ENCODE measurements at places on chromosomes 1 and 21.

GRCh38 chr1:227774821-227775661 is 39.8 kb downstream of the SNAP47 start:
- no peak for DNase-seq

DNA sequence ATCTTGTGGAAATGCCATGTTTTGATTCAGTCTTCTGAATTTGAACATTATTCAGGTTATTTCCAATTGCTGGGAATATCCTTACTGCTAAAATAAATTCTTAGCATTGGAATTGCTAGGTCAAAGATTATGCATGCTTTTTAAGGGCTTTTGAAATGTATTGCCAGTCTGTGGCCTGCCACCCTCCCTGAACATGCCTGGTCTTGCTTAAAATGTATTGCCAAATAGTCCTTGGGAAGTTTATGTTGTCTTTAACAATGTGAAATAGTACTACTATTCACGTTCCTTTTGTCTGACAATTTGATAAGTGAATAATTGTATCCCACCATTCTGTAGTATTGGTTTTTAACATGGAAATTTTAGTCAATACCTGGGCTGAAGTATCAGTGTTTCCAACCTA is 13.6 kb downstream of the TARDBP start:
- DNase-seq: no peak

DNA sequence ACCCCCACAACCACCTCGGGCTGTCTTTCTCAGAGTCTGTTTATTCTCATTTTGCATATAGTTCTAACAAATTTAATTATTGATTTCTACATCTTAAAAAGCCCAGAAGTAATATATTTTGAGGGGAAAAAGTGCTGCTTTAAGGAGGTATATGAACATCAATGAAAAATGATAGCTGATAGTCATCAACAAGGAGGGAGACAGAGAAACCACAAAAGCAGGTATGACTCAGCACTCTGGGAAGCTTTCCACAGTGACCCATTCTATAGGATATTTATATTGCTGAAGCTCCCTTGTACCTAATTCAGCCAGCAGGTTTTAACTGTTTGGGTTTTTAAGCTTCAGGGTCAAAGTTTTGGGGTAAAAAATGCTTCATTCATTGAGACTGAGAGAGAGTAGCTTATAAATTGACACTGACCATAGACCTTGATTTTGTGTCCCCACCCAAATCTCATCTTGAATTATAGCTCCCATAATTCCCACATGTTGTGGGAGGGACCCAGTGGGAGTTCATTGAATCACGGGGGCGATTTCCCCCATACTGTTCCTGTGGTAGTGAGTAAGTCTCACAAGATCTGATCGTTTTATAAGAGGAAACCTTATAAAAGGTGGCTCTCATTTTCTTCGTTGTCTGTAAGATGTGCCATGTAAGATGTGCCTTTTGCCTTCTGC is 27.4 kb downstream of the VANGL1 start:
- DNase-seq: no peak

GRCh38 chr1:91669584-91670350 is 169.1 kb downstream of the CDC7 start:
- DNase-seq: no peak

- DNase-seq: no peak
Observed at GRCh38 chr1:10105484-10105883, 72.7 kb downstream of the UBE4B start.

DNA sequence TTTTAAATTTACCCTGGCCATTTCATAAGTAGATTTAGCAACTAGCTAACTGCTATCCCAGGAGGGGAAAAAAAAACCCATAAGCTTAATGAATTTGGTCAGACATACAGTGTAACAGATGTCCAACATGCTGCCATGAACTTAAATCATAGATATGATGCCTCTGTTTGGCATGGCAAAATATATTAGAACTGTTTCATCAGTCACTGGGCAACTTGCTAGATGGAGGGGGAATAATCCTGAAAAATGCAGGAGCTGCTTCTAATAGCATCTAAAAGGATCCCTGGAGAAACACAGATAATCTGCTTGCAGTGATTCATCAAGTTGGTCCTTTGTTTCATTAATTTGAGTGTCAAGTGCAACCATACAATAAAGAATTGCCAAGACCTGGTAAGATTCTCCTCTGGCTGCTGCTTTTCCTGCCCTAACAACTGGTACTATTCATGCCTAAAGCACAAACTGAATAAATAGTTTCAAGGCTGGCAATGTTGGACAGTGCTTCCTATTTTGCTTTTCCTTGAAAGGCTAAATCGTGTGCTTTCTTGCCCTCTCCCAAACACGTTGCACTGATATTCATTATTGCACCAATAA is 1.5 kb upstream of the ST6GALNAC5 start:
- no peak for DNase-seq

GRCh38 chr1:224639426-224639975 is 23.4 kb downstream of the CNIH3 start:
- no peak for DNase-seq

GRCh38 chr1:202034683-202035462 is 24.5 kb downstream of the ELF3 start:
- DNase-seq: no peak

DNA sequence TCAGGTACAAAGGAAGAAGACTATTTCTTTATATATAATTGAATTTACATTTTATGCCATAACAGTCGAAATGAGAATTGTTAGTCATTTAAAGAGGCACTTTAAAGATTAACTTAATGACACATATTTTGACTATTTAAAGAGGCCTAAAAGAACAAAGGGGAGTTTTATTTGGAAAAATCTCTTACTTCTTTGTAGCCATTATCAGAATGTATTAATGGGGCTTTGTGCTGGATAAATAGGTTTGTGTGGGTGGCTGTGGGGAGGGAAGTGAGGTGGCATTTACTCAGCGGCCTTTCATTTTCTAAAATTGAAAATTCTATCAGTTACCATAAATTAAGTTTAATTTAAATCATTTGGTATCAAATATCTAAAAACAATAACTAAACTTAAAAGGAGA is 462.2 kb upstream of the CXADR start:
- no peak for DNase-seq

DNA sequence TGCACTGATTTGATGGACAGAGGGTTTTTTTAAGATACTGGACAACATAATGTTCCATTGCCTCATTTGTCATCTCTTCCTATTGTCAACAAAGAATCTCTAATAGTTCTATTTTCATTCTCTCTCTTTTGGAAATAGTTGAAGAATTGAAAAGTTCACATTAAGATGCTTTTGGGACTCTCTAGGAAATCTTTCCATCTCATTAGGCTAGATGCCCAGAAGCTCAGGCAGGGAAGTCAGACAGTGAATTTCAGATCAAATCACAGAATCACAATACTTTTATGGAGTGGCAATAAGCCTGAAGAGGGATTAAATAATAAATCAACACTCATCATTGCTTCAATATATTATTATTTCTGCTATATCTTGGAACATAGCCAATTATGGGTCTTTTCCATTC is 29.2 kb downstream of the NEGR1 start:
- DNase-seq: no peak

- DNase-seq: no peak
Observed at GRCh38 chr1:101005871-101006270, 19.7 kb downstream of the DPH5 start.

DNA sequence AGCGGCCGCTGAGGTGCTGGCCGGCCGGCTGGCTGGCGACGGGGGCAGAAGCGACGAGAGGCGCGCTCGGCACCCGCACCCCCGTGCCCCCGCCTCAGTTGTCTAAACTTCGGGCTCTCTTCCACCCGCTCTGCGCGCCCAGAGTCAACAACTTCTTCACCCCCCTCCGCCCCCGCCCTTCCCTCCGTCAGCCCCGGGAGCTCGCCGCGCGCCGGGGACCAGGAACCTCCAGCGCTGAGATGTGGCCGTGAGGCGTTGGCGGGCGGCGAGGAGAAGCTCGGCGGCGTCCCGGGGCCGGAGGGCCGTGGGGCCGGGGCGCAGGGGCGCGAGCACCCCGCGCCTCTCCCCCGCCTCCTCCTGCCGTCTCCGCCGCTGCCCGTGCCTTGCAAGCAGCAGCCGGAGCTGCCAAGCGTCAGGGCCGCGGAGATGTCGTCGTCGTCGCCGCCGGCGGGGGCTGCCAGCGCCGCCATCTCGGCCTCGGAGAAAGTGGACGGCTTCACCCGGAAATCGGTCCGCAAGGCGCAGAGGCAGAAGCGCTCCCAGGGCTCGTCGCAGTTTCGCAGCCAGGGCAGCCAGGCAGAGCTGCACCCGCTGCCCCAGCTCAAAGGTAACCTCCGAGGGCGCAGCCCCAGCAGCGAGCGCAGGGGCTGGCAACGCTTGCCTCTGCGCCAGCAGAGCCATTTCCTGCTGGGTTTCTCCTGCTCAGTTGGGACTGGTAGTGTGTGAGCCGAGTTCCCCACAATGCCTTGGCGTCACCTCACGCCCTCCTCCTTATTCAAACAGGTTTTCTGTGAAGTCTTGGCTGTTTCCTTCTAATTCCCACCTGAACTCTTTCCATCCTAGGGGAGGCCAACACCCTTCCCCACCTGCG is 710 bp downstream of the PPP2R5A start:
- peak; percentile 60 for DNase-seq

DNA sequence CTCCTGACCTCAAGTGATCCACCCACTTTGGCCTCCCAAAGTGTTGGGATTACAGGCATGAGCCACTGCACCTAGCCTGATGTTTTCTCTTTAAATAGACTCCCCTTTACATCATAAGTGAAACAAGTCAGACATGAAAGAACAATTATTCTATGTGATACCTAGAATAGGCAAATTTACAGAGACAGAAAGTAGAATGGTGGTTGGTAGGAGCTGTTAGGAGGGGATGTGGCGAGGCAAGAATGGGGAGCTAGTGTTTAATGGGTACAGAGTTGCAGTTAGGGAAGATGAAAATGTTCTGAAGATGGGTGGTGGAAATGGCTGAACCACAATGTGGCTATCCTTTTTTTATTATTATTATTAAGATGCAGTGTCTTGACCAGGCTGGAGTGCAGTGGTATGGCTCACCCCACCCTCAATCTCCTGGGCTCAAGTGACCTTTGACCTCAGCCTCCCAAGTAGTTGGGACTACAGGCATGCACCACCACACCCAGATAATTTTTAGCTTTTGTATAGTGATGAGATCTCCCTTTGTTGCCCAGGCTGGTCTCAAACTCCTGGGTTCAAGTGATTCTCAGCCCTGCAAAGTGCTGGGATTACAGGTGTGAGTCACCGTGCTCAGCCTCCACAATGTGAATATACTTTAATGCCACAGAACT is 28.4 kb downstream of the ELF3 start:
- DNase-seq: no peak

- no peak for DNase-seq
Observed at GRCh38 chr1:221141096-221141495, 261.9 kb downstream of the HLX start.

DNA sequence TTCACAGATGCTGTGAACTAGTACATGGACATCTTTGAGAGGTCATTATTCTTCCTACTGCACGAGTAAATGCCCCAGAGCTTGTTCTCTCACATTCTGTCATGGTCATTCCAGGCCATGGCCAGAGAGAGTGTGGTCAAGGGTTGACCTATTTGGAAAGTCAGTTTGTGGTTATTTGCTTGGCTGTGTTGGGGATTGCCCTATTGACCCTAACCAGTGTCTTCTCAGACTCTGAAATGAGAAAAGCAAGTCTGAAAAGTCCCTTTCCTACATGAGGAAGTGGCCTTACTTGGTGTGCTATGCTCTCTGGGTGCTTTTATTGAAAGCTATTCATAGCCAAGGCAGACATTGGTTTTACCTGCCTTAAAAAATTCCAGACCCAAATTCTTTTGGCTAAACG is 26.6 kb downstream of the CLIC6 start:
- no peak for DNase-seq

DNA sequence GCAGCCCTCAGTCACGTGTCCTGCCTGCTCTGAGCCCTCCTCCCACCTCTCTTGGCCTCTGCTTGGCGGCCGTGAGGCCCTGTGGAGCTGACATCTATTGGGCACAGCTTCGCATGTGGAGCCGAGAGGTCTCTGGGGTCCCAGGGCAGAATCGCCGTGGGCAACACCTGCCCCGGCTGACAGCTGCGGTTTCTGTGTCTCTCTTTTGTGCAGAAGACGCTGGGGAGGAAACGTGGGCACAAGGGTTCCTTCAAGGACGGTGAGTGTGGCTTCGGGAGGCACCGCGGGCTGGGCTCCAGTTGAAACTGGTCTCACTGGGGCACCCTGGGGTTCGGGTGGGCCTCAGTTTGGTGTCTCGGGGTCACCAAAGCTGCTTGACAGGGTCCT is 11.5 kb downstream of the ARHGEF16 start:
- DNase-seq: no peak

DNA sequence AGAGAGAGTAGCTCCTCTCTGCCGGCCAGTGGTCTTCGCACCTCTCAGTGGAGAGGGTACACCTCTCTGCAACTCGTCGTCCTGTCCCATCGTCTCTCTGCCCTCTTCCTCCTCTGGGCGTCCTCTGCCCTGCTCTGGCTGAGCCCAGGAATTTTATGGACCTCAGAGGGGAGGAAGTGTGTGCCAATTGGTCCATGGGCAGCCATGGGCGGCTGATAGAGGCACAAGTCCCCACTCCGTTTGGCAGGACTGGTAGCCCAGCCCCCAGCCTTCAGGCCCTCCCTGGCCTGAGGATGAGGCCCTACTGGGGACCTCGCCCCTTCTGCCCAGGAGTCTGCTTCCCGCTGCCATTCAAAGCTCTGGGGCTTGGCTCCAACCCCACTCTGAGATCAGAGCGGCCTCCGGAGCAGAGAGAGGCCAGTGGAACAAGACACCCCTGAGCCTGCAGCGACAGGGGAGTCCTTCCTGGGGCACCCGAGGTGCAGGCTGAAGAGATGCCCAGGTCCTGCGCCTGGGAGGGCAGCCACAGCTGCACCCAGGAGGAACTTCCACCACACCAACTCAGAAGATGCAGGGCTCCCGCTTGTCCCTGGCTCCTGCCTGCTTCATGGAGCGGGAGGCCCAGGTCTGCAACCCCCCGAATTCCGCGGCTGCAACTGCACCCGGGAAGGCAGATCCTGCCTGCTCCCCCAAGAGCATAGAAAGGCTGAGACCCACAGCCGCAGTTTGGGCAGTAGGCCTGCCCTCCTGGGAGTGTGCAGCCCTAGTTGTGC is 659.9 kb downstream of the KCNT2 start:
- DNase-seq: no peak

- DNase-seq: no peak
Observed at GRCh38 chr1:101139821-101140718, 96.7 kb upstream of the S1PR1 start.

DNA sequence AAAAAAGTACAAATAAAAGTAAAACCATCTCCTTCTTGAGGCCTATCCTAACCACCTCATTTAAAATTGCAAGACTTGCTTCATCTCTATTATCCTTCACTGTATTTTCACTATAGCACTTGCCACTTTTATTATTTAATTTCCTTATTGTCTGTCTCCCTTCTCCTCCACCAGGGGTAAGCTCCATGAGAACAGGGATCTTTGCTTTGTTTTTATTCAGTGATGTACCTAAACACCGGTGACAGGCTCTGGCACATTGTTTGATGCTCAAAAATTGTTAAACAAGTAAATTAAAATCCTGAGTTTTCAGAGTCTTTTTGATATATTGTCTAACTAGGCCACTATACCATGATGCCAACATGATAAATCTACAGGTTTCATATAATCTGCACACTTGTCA is 17.2 kb upstream of the SPEN start:
- no peak for DNase-seq

- DNase-seq: peak; percentile 46
Observed at GRCh38 chr1:23098463-23099170, 70.0 kb downstream of the LUZP1 start.
